ENCODE measurements at places on chromosomes 5 and 9.

- DNase-seq: no peak
These were observed 144.6 kb downstream of the CMYA5 start for GRCh38 chr5:79834098-79834753.

- no peak for DNase-seq
These were observed 74.7 kb downstream of the WWC1 start for GRCh38 chr5:168366116-168366515.

- DNase-seq: no peak
These were observed 43.0 kb downstream of the FXN start for GRCh38 chr9:69078581-69078980.

GRCh38 chr5:108637134-108637533, 110.6 kb upstream of the FER start:
- DNase-seq: no peak

DNA sequence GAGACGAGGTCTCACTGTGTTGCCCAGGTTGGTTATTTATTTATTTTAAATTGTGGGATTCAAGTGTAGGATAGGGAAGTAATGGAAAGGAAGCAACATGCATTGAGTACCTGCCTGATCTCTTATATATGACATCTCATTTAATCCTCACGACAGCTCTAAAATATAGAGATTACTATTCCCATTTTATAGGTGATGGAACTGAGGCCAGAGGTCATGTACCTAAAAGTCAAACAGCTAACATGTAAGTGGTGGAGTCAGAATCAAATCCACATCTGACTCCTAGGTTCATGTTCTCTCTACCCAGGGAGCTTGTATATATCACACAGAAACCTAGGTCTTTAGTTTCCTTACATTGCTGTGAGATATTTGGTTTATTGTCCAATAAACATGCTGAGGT, 26.1 kb upstream of the MATR3 start:
- no peak for DNase-seq

GRCh38 chr5:56686337-56687195, 128.8 kb upstream of the MAP3K1 start:
- DNase-seq: no peak

- DNase-seq: no peak
These were observed 230.3 kb downstream of the MPDZ start for GRCh38 chr9:13049223-13049622.

DNA sequence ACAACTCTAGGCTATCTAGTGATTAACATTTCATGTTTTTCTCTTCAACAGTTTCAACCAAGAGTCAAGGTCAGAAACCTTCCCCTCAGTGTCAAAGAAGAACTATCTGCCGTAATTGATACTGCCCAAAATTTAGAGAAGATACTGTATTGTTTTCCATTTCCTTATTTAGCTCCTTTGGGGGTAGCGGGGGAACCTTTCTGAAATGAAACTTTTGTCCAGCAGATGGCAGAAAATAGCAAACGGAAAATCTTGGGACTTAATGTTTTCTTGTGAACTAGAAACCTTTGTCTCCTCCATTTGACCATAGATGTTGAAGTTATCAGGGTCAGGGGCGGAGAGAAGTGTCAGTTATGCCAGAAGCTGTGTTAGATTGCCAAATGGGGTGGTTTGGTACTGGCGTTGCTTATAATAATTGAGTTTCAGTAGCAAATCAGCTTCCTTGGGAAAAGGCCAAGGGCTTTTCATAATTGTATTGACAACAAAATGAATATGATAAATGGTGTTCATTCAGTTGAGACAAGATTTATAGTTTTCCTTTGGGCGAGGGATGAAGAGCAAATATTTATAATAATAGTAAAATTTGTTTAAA, 101.7 kb upstream of the TLX3 start:
- DNase-seq: no peak

DNA sequence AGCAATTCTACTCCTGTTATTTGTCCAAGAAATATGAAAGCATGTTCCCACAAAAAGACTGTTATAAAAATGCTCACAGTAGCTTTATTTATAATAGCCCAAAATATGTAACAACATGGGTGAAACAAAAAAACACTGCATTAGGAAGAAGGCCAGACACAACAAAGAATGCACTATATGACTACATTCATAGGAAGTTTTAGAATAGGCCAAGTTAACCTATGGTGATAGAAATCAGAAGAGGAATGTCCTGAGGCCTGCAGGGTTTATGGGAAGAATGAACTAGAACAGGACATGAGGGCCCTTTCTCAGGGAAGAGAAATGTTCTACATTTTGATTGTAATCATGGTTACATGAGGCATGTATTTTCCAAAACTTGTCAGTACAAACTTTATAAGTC, 24.7 kb upstream of the TAS2R1 start:
- no peak for DNase-seq

- no peak for DNase-seq
These were observed 1046.2 kb upstream of the DMAC1 start for GRCh38 chr9:8845808-8846207.

DNA sequence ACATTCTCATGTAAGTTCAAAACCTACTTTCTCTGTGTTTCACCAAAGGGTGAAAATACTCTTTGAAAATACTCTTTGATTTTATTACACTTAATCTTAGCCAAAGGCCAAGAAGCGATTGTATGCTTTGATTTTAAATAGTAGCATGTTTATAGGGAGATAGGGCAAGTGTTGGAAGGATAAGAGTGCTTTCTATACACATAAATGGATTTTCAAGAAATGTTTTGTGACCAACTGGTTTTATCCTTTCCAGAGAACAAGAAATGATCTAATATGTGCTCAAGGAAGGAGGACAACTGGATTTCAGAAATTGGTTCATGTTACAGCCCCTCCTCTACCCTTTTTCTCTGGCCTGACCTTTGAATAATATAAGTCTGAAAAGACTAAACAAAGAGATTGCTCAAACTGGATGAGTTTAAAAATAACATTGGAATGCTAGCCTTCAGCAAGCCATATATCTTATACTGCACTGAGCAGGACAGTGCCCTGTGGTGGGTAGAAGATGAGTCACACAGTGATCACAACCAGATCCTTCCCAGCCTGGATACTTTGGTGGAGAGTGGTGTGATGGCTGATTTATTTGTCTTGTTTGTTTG, 13.1 kb downstream of the PALM2AKAP2 start:
- no peak for DNase-seq

GRCh38 chr5:144390133-144390532, 219.5 kb downstream of the KCTD16 start:
- DNase-seq: no peak

DNA sequence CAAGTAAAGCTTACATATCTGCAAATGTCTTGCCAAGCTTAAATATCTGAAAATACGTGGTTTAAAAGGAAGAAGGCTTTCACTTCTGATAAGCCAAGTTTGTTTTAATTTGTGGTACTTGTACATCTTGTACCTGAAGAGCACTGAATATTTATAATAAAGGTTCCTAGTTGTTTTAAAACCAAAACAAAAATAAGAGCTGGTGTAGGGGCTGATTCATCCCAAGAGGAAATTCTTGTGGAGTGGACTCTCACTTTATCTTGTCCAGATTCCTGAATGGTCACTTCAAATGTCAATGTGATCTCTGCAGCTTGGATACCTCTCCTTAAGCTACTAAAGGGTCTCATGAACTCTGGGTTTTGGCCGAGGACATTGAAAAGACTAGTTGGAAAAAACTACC, 29.5 kb downstream of the MAMDC2 start:
- no peak for DNase-seq
